ENCODE measurements at places on chromosomes 4 and X. TPM values are rescaled to one million over a fixed set of nuclear protein-coding genes. Genes with fewer than 3 reads are reported as not detected.

CYBB gene
- not detected for total RNA-seq

PCDH10 gene
- 30.5 TPM for total RNA-seq

RAB33A gene
- total RNA-seq: 16.7 TPM

RRH gene
- not detected for total RNA-seq

GRCh38 chr4:29538889-29539646, 1181.1 kb upstream of the PCDH7 start:
- no peak for DNase-seq

GRCh38 chrX:47218920-47219815, 687 bp downstream of the CDK16 start:
- peak; percentile 81 for DNase-seq

GRCh38 chr4:12852338-12853307, 631.5 kb downstream of the RAB28 start:
- no peak for DNase-seq

- DNase-seq: no peak
These were observed 143.4 kb downstream of the CPEB2 start for GRCh38 chr4:15145709-15146108.

GRCh38 chr4:156313497-156313896, 359.8 kb upstream of the CTSO start:
- no peak for DNase-seq

GRCh38 chrX:72475952-72476668, 96.5 kb downstream of the HDAC8 start:
- DNase-seq: no peak

DNA sequence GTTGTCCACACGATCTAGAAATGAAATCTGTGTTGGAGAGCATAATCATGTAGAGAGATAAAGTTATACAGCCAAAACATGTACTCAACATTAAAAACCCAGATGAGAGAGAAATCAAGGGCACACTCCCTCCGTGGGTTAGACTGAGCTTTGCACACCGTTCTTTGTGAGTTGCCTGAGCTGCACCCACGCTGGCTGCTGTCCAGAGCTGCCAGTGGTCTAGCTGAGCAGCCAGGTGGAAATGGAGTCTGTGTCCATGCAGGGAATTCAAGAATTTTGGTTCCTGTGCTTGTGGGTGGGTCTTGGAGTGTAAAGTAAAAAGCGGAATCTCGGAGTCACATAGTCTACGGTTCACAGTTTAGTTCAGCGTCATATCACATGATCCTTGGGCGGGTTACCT, 84.6 kb downstream of the GPR143 start:
- DNase-seq: no peak

- no peak for DNase-seq
These were observed 18.5 kb downstream of the HCCS start for GRCh38 chrX:11129534-11130105.

GRCh38 chr4:138948918-138949317, 66.7 kb upstream of the NOCT start:
- DNase-seq: no peak

GRCh38 chrX:49184294-49185281, 1.6 kb downstream of the PRICKLE3 start:
- DNase-seq: peak; percentile 43

DNA sequence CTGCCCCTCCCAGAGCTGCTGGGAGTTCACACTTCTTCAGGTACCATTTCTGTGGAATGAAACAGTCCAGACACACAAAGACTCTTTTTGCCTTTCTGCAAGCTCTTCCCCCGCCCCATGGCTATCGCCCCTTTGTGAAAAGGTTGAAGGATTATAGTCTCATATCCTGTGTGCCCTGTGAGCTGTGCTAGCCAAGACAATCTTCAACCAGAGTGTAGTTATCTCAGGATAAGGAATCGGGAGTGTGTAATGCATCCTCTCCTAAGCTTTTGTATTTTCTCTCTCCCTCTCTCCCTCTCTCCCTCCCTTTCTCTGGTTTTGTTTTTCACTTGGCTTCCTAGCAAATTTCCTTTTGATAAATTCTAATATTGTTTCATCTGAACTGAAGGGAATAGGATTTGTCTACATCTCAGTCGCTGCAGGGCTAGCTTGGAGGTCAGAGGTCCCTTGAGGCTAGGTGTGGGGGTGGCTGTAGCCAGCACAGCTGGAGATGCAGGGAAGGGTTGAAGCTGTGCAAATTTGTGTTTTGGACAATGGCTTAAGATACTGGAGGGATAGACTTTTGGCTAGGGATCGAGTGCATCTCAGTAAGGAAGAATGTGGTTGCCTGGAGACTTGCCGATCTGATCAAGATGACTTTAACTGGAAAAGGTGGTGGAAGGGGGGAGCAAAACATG, 74.6 kb upstream of the NALF2 start:
- no peak for DNase-seq

DNA sequence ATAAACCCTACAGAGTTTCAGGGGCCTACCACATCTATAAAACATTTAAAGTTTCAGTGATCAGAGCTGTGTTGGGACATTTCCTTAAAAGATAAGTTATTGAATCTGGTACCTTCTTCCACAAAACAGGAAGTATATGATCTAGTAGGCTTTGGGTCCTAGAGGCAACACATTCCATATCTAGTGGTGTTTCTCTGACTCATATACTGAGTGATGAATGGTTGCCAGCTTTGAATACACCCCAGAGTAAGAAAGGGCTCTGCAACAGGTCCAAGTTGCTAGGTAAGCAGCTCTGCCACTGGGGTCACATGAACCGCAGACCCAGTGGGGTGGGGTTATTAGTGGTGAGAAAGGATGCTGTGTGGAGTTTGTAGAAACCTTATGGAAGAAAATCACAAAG, 32.4 kb upstream of the BLTP1 start:
- DNase-seq: no peak

- DNase-seq: no peak
These were observed 69.1 kb upstream of the UCP1 start for GRCh38 chr4:140637836-140638235.

DNA sequence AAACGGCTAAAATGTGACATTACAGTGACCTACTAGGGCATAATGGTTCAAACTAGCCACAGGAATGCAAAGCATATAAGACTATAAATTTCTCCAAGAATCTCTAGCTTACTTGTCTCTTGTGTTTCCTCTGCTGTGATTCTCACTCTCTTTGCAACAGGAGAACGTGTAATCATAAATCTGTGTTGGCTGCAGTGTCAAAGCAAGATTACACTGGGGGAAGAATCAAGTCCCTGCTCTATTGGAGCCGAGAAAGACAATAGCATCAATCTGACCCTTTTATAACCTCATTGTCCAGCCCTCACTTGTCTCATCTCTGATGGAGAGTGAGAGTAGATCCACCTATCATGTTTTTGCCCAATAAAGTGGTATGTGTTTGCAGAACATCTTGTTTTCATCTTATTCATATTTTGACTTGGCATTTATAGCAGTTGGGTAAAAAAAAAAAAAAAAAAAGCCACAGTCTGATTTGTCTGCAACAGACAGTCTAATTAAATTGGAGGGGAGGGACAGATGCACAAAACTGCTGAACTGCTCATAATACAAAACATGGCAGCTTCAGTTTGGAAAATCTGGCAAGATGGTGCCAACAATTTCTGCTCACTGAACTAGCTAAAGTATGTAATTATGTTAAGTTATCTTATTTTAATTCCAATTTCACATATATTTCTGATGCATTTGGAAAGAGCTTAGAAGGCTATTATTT, 165.0 kb upstream of the GABRA2 start:
- no peak for DNase-seq

- DNase-seq: no peak
These were observed 415.8 kb downstream of the STIM2 start for GRCh38 chr4:27276307-27277073.

GRCh38 chr4:89491761-89492160, 184.2 kb upstream of the GPRIN3 start:
- no peak for DNase-seq

DNA sequence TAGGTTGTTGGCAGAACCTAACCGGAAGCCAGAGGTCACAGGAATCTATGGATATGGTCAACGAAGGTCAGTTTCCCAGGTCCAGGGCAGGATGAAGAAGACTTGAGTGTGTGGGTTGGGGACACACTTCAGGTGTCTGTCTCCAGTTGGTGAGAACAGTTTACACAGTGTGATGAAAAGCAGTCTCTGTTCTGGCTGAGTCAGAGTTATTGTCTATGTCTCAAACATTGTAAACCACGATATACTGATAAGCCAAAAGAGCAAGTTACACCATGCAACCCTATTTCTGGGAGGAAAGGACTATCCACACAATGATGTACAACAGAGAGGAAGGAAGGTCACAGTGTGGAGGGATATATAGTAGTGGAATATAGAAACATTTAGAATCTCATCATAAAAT, 187.1 kb upstream of the C1QTNF7 start:
- DNase-seq: no peak

Data from chondrocyte (in vitro differentiated cells).